ENCODE measurements at places on chromosomes 4 and X.

DNA sequence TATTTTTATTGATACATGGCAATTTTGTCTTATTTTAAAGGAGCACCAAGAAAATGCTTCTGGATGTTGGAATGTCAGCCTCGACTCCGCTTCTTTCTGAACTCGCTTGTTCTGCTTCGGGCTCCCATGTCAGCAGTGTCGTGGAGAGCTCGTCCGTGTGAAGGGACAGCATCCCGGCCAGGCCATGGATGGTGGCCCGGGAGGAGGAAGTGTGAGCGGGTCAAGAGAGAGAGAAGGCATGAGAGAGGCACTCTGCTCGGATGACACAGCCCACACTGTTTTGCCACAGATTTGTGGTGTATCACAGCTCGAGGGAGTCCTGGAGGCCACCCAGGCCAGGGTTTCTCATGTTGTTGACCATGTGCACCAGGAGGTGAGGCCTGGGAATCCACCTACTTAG, 107.0 kb downstream of the TRAPPC11 start:
- DNase-seq: no peak

DNA sequence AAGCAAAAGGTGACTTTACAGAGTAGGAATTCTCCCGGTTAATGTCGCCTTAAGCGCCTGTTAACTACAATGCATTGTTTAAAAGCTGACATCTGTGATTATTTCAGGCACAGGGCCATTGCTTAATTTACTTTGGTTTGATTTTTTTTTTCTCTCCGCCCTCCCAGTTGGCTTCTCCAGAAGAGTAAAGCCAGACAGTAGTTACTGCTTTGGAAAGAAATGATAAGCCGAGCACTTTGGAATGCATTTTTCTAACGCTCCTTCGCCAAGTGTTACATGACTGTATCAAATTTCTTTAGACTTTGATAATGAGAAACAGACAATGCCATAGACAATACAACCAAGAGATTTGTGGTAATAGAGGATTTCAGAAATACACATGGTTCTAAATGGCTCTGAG, 383.0 kb upstream of the TENM3 start:
- no peak for DNase-seq

GRCh38 chrX:133513123-133513522, 97.8 kb upstream of the GPC4 start:
- no peak for DNase-seq

- no peak for DNase-seq
Measured at GRCh38 chr4:89164400-89164799, 53.1 kb downstream of the TIGD2 start.

DNA sequence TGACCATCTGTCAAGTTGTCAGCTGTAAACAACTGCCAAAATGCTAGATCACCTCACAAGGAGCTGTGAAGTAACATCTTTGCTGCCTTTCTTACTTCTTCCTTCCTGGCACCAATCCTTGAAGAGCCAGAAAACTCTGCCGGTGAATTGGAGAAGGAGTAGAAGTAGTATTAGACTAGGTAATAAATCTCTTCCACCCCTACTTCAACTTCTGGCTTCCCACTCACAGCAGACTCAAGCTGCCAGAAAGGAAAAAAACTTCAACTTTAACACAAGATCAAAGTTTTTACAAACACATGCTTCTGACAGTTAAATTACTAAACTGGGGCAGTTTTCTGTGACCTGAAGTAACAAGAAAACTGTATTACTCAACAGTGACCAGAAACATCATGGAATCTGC, 164.7 kb upstream of the SLC7A11 start:
- no peak for DNase-seq

DNA sequence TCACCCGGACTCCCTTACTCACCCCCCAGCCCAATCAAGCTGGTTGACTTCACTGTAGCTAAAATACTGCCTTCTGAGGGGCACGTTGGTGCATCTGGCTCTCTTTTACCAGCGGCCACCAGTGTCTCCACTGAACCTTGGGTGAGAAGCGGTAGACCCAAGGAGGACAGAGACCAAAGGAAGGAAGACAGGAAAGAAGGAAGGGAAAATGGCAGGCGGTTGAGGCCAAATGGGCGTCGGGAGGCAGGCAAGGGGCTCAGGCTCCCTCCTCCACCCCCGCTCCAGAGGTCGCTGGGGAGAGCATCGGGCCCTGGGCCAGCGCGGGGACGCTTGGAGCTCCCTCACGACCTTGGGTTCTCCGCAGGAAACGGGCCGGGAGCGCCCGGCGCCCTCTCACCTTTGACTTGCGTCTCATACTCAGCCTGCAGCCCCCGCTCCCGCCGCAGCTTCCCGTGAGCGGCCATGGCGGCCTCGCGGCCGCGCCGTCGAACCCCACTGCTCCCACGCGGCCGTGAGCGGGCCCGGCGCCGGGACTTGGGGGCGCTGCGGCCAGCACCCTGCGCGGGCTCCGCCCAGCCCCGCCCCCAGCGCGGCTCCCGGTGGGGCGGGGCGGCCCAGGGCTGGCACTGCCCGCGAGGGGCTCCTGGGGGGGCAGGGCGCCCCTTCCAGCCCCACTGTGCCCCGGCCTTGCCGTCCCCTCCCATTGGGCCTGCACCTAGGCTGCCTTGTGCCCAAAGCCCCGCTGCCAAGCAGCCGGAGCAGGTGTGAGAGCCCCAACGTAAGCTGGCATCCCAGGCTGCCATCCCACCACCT, at the start of gene ARHGAP4:
ARHGAP4 (minus strand) TSS at position 526 of the 813 bp plus-strand sequence; CDS start at position 464, 62 bp downstream.
- no peak for DNase-seq

- DNase-seq: no peak
Measured at GRCh38 chr4:23889814-23890341, at the start of gene PPARGC1A. TSS of gene PPARGC1A (minus strand) at chr4:23890047. CDS start at chr4:23889957, 90 bp downstream.

- no peak for DNase-seq
Measured at GRCh38 chr4:70908993-70909556, 6.9 kb downstream of the MOB1B start.

DNA sequence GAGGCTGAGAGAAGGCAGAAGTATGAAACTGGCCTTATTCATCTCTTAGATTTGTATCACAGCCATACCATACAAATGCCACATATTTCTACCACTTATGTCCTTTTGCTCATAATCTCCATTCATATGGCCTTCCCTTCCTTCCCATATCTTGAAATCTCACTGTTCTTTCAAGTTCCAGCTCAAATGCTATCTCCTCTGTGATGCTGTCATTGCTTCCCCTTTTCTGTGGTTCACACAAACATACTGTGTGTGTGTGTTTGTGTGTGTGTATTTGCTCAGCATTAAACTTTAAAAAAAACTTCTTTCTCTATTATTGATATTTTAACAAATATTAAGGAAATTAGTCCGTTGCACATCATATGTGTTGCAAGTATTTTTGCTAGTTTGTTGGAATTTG, 26.7 kb downstream of the PHKA1 start:
- no peak for DNase-seq

GRCh38 chr4:184343502-184344177, 126.0 kb upstream of the ENPP6 start:
- DNase-seq: peak; percentile 45

DNA sequence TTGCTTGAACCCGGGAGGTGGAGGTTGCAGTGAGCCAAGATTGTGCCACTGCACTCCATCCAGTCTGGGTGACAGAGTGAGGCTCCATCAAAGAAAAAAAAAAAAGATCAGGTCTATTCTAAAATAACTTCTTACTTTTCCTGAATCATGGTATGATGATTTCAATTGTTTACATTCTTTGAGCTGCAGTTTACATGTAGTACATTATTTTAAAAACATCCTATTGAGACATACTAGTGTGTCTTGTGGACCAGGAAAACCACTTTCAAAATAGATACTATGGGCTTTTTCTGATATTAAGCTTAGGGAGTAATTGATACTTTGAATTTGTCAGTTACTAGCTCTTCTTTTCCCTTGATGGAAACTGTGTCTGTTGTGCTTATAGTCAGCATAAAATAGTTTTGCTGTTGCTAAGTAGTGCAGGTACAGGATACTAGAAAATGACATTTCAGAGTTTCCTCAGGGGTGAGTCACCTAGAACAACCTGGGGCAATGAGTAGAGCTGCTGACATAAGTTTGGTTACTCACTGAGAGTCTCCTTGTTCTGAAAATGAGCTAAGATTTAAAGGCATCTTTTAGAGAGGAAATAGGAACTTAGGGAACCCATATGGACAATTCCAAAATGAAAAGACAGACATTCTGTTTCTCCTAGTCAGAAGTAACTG, 53.2 kb upstream of the C4orf54 start:
- DNase-seq: no peak

- no peak for DNase-seq
Measured at GRCh38 chr4:8774071-8774470, 97.6 kb downstream of the HMX1 start.

GRCh38 chrX:69531031-69531755, 27.1 kb downstream of the NALF2 start:
- DNase-seq: no peak

GRCh38 chrX:132022198-132022966, 720 bp upstream of the STK26 start:
- DNase-seq: no peak

- DNase-seq: no peak
Measured at GRCh38 chrX:6307156-6307555, 78.5 kb upstream of the NLGN4X start.

DNA sequence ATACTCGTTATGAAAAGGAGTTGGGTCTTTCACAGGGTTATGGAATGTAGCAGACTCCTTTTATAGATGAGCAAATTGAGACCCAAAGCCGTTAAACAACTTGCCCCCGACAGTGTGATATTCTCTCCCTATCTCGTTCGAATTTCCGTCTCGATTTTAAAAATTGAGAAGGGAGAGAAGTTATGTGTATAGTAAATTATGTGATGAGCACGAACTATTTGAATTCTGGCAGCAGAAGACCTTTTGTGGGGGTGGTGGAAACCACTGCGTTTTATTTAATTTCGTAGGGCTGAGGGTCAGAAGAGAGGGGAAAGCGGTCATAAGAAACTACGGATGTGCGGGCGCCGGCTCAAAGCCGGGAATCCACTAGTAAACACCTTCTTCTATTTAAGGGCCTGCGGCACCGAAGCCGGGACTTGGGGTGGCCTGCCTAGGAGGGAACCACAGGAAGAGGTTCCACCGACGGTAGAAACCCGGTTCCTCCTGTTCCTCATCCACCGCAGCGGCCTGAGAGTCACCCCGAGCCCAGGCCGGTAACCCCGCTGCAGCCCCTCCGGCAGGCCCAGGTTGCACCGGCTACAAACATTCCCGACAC, 1.5 kb upstream of the DDX3X start:
- no peak for DNase-seq

DNA sequence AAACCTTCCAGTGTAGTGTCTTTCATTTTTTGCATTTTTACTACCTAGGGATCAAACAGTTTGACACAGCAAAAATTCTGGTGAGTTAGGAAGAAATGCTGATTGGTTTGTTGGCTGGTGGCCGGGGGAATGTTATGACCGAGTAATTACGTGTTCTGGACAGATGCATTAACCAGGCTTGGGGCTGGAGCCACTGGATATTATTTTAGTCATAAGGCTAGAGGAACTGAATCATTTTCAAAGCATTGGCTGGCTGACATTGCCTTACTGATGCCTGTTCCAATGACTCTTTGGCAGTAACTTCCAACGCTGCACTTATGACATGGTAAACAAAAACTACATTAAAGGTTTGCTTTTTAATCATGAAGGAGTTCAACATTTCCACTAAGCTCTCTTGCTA, 84.6 kb downstream of the FBXO8 start:
- no peak for DNase-seq

GRCh38 chr4:183610613-183611012, 48.4 kb downstream of the RWDD4 start:
- DNase-seq: no peak

DNA sequence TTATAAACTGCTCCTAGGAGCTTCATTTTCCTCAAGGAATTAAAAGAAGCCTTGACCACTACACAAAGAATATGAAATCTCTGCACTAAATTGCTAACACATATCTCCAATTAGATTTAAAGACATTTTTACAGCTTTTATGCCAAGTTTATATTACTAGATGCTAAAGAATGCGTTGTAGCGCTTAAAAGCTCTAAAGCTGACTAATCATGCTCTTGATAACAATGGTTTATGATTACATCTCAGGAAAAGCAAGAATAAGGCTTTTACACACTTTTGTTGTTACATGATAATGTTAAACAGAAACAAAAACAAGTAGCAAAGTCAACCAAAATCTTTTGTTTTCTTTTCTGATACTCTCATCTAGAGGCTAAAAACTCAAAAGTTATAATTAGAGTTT, 44.7 kb downstream of the SLC10A7 start:
- peak; percentile 42 for DNase-seq

DNA sequence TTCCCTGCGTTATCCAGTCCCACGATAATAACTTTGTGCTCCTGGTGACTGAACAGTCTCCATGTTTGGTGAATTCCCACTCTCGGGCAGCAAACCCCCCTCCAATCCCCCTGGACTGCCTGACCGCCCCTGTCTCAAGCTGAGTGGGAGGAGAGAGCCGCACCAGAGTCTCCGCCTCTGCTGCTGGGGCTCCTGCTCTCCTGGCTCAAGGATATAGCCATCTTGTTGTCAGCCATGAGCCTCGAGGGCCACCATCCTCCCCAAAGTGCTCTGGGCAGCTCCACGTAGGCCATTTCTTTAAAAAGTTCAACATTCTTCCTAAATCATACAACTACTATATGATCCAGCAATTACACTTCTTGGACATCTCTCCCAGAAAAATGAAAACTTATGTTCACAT, 49.3 kb upstream of the PGRMC1 start:
- no peak for DNase-seq

GRCh38 chr4:16116493-16116990, 32.7 kb upstream of the PROM1 start:
- DNase-seq: no peak

DNA sequence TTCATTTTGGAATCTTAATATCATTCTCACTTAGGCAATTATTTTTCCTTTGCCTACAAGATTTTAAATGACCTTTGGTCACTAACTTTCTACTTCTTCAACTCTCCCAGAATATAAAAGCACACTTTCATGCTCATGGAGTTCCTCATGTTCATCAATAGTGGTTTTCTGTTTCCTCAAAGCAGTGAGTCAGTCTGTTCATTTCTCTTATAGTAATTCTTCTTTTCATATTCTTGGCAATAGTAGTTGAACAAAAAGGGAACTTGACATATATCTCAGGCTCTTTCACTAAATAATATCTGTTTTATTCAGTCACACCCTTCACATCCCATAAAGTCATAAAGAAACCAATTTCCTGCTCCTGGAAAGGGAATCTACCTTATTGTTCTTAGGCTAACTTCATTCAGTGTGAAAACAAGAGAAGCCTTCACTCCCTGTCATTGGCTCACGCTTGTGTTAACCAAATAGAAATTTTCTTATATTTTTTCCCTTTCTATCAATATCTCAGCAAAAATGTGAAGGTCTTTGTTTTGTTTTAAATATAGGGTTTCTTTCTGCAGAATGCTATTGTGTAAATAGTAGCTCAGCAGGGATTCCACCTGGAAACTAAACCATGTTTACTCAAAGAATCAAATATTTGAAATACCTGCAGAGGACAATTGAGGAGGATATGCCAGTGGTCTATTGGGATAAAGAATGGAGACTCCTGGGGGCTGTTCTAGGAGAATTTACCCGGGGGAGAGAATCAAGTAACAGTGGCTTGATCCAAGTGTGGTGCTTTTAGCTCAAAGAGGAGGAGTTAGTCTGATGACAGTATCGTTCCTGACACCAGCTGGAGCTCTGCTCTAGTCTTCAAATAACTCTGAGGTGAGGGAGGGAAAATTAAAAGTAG, 13.4 kb upstream of the TNIP3 start:
- DNase-seq: no peak
